ENCODE measurements at places on chromosomes 16 and 17. TPM values are rescaled to one million over a fixed set of nuclear protein-coding genes. Genes with fewer than 3 reads are reported as not detected.
A peak's percentile ranks its signal among the peaks of the same experiment; 100 is the strongest.

GRCh38 chr16:19659554-19659953 is 58.5 kb downstream of the KNOP1 start:
- no peak for DNase-seq

GRCh38 chr17:33038740-33039139 is 47.1 kb downstream of the SPACA3 start:
- peak; percentile 34 for DNase-seq

- DNase-seq, result peak; percentile 53
Observed at GRCh38 chr17:48795444-48796162, 21.4 kb downstream of the TTLL6 start.

DNA sequence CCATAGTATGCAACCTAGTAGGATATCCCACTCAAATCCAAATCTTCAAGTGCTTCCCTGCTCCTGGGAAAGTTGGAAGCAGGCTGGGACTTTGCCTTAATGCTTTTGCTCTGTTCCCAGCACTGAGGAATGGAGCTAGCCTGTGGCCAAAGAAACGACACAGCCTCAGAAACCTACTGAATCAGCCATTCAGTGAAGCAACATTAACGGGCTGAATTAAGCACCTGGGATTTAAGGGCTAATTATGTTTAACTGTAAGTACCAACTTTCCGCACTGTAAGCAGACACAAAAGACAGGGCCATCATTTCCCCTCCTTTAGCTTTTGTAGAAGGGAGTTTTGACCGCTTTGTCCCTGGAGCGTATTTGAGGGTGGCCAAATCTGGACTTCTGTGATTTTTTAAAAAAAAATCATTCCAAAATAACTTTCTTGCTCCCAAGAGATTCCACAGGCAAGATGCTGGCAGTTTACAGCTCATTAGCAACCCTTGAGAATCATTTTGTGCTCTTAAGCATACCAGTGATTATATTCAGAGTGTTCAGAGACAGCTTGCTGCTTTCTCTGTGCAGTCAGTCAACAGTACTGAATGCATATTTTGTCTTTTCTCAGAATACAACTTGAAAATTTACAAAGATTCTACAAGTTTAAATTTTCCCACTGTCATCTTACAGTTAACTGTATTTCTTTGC is 17.6 kb upstream of the NOL11 start:
- no peak for DNase-seq

DNA sequence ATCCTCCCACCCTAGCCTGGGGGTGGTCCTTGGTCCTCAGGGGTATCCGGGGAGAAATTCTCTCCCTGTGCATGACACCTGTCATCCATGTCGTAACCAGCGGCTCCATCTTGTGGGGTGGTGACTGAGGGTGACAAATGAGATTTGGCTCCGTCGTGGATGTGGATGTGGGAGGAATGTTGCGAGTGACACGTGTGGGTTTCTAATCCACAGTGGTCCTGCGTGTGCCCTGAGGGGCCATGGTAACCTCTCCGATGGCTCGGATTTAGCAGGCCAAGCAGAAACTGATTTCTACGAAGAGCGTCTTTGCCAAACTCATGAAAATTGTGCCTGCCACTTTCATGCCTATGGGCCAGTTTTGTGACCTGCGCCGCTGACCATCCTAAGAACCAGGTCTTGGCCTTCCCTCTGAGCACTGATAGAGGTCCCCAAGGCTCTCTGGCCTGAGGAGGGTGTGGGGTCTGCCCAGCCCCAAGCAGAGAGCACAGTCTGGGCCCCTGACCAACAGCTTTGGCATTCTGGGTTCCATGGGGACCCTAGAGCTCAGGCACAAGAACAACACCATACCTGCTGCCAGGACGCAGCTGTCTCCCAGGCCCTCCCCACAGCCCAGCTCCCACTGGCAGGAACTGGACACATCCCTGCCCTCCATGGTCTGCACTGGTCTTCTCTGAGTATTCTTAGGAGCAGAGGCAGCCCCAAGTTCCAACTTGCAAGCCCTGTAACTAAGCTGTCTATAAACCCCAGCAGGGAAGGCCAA is 79.0 kb downstream of the AMFR start:
- no peak for DNase-seq

GRCh38 chr17:40025991-40026815 is 11.0 kb downstream of the CSF3 start:
- DNase-seq, result no peak

GRCh38 chr16:53753431-53753830 is 49.5 kb downstream of the FTO start:
- DNase-seq, result no peak

DNA sequence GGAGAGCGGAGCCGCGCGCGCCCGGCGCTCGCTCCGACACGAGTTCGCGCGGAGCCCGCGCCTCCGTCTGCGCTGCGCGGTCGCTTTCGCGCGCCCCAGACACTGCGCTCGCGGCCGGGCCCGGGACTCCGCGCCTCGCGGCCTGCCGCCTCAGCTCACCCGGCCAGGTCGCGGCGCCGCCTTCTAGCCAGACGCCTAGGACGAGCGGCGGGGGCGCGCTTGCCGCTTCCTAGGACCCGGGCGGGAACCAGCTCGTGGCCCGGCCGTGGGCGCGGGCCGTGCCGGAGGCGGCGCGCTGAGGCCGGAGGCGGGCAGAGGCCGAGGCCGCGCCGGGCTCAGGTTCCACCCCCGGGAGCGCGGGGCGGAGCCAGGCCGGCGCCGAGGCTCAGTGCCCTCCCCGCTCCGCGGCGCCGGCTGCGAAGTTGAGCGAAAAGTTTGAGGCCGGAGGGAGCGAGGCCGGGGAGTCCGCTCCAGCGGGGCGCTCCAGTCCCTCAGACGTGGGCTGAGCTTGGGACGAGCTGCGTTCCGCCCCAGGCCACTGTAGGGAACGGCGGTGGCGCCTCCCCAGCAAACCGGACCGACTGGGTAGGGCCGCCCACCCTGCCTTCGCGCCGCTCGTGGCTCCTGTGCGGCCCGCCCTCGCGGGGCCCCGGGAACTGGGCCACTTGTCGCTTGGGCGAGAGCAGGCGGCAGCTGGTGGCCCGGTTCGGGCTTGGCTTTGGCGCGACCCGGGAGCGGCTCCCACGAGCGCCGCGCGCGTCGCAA is at the start of gene SPHK1:
Gene SPHK1 (plus strand): TSS at position 388 of the 765 bp plus-strand sequence. CDS start 1,036 bp downstream, outside the sequence.
- DNase-seq, result peak; percentile 76

GRCh38 chr17:57679356-57679755 is 65.7 kb downstream of the CCDC182 start:
- DNase-seq, result no peak

Gene OSGIN1
- 3.8 TPM for total RNA-seq

Gene TMEM95
- total RNA-seq, result not detected

Gene ASB16
- not detected for total RNA-seq

Gene USB1
- 16.8 TPM for total RNA-seq

Gene CCDC78
- total RNA-seq, result 4.2 TPM
